ENCODE measurements at places on chromosomes 4 and X. TPM values are rescaled to one million over a fixed set of nuclear protein-coding genes. Genes with fewer than 3 reads are reported as not detected.

The AFM gene
- not detected for total RNA-seq

The SH2D1A gene
- not detected for total RNA-seq

The XAGE1A gene
- total RNA-seq = not detected

The RAB33A gene
- total RNA-seq = 3.0 TPM

The LUZP4 gene
- not detected for total RNA-seq

The MAGIX gene
- total RNA-seq = 1.2 TPM

DNA sequence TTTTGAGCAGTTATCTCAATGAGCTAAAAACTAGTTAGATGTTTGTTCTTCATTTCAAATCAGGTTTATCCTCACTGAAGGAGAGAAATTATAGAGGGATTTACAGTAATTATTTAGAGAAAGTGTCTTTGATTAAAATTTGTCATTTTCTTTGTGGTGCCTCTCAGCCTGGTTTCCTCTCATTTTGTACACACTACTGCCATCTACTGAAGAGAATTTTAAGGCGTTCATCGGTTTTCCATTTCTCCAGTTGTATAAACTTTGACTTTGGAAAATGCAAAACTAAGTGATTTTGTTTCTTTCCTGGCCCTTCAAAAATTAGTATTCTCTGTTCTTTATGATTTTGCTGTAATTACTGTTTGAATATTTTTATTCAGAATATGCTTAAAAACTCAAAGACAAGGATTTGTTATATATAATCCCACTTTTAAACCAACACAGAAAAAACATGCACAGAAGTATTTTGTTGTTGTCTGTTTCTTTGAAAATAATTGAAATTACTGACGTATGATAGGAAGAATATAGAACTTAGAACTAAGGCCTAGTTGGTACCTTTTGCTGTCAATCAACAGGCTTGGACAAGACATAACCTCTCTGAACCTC is 34.4 kb upstream of the ANXA3 start:
- H3K4me1 ChIP-seq = no peaks in the 10 kb centered on the region
- no peaks in the 10 kb centered on the region for H3K27me3 ChIP-seq
- H3K4me3 ChIP-seq = no peak overlapping the region
- no peak overlapping the region for H3K27ac ChIP-seq
- DNase-seq = no peak

GRCh38 chr4:33948921-33949320 is 2295.4 kb downstream of the ARAP2 start:
- no peak overlapping the region for H3K4me3 ChIP-seq
- no peak overlapping the region for H3K27ac ChIP-seq
- H3K4me1 ChIP-seq = no peaks in the 10 kb centered on the region
- no peaks in the 10 kb centered on the region for H3K27me3 ChIP-seq
- no peaks in the 10 kb centered on the region for H3K36me3 ChIP-seq
- DNase-seq = no peak

- no peak overlapping the region for H3K27ac ChIP-seq
- peaks cover 3% of the 10 kb centered on the region for H3K4me1 ChIP-seq
- DNase-seq = no peak
Observed at GRCh38 chrX:43880425-43880824, 1.8 kb downstream of the MAOB start.

DNA sequence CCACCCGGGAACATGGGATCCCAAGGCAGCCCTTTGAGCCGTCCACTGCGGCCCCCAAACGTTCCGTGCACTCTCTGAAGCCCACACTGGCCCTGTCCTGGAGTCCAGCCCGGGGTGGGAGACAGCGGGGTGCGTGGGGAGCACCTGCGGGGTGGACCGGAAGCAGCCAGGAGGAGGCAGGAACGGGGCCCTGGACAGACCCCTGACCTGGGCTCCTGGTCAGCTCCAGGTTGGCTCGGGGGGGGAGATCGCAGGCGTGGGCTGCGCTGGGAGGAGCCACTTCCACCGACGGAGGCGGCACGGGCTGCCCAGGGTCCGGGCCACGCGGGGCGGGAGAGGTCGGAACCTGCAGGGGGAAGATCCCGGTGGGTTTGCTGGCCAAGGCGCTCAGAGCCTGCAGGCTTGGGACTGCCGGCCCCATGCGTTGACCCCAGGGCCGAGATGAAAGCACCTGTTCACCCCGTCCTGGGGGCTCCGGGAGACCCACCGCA is 5.7 kb upstream of the PLCXD1 start:
- H3K27me3 ChIP-seq = no peaks in the 10 kb centered on the region
- DNase-seq = no peak
- H3K36me3 ChIP-seq = peaks cover 11% of the 10 kb centered on the region

DNA sequence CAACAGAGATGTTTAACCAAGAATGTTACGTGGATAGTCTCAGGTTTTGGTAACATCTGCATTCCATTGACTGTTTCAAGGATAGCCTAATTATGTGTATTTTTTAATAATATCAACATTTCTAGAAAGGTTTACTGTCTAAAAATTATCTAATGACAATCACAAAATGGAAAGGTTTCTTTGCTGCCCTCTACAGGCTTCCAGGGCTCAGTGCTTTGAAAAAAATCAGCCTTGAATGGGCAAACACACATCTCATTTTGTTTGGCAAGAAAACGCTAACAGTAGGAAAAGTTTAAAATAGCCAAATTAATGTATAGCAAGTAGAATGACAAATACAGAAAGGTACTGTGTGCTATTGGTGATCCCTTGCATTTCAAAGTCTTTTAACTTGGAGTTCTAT is 223.4 kb upstream of the PRPS2 start:
- H3K4me3 ChIP-seq = no peak overlapping the region
- peaks cover 4% of the 10 kb centered on the region for H3K36me3 ChIP-seq
- H3K27ac ChIP-seq = no peak overlapping the region
- H3K27me3 ChIP-seq = no peaks in the 10 kb centered on the region
- DNase-seq = no peak
- peaks cover 11% of the 10 kb centered on the region for H3K4me1 ChIP-seq

GRCh38 chrX:27466051-27466450 is 2.9 kb upstream of the PPP4R3C start:
- peaks cover 3% of the 10 kb centered on the region for H3K36me3 ChIP-seq
- no peak overlapping the region for H3K27ac ChIP-seq
- H3K27me3 ChIP-seq = peaks cover 18% of the 10 kb centered on the region
- no peak for DNase-seq
- no peak overlapping the region for H3K4me3 ChIP-seq

DNA sequence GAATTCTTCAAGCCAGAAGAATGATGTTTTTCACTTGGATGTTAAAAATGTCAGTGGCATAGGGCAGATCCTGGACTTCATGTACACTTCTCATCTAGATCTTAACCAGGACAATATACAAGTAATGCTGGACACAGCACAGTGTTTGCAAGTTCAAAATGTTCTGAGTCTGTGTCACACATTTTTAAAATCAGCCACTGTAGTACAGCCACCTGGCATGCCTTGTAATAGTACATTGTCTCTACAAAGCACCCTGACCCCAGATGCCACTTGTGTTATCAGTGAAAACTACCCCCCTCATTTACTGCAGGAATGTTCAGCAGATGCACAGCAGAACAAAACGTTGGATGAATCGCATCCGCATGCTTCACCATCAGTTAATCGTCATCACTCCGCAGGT is 11.9 kb downstream of the ZBTB49 start:
- H3K4me1 ChIP-seq = no peaks in the 10 kb centered on the region
- H3K36me3 ChIP-seq = peaks cover 12% of the 10 kb centered on the region
- H3K27me3 ChIP-seq = no peaks in the 10 kb centered on the region
- DNase-seq = no peak
- no peak overlapping the region for H3K27ac ChIP-seq
- H3K4me3 ChIP-seq = no peak overlapping the region

DNA sequence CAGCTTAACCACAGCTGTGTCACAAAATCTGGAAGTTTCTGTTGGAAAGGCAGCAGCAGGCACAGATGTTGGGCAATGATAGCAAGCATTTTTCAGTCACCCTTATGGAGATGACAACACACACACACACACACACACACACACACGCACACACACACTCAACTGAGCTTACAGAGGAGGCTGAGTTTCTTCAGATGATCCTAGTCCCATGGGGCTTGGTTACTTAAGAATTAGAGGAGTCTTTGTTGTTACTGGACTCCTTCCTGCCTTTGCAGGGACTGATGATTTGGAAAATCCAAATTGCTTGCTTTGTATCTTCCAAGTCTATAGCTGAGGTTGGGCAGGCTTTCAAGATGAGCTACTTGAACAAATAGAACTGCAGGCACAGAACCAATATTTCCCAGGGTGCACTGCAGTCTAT is 740.1 kb upstream of the PITX2 start:
- no peak for DNase-seq
- H3K4me3 ChIP-seq = no peak overlapping the region
- H3K36me3 ChIP-seq = no peaks in the 10 kb centered on the region
- no peaks in the 10 kb centered on the region for H3K4me1 ChIP-seq
- H3K27ac ChIP-seq = no peak overlapping the region

DNA sequence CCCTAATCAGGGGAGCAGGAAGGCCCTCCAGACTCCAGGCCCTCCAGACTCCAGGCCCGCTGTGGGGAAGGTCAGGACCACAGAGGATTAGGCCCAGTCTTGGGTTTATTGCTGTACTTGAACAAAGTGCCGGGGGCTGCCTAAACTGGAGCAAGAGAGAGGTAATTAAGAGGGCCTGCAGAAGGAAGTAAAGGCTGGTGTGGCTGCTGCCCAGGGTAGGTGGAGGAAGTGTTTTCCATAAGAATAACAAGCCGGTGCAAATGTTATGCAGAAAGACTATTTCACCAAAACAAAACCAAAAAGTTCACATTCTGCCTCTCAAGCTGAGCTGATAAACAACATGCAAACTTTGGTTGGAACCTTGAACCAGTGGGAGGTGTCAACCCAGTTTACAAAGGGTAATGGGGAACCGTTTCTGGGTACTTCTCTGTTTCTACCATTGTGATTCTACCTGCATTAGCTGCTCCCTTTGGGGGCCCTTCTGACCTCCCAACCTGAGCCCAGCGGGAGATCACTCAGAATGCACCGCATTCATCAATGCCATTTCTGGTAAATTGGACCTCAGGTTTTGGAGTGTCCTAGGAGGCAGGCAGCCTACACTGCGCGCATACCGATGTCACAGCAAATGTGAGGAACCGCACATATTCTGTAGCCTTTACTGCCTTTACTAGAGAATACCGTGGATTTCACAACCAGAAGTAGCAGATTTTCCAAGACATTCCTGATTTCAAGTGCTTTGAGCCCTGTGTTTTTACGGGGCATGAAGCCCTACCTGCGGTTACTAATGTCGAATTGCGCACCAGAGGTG is 59.7 kb upstream of the BCOR start:
- peak overlapping the region; percentile 89 for H3K4me3 ChIP-seq
- H3K27ac ChIP-seq = peak overlapping the region; percentile 96
- H3K36me3 ChIP-seq = no peaks in the 10 kb centered on the region
- no peaks in the 10 kb centered on the region for H3K27me3 ChIP-seq

GRCh38 chr4:38095691-38096090 is 135.5 kb downstream of the PTTG2 start:
- H3K27me3 ChIP-seq = no peaks in the 10 kb centered on the region
- H3K4me1 ChIP-seq = peaks cover 8% of the 10 kb centered on the region
- no peak overlapping the region for H3K4me3 ChIP-seq
- no peak overlapping the region for H3K27ac ChIP-seq

- H3K27me3 ChIP-seq = peaks cover 25% of the 10 kb centered on the region
- H3K4me1 ChIP-seq = peaks cover 33% of the 10 kb centered on the region
- DNase-seq = no peak
Observed at GRCh38 chr4:15703439-15703838, 574 bp downstream of the BST1 start.

DNA sequence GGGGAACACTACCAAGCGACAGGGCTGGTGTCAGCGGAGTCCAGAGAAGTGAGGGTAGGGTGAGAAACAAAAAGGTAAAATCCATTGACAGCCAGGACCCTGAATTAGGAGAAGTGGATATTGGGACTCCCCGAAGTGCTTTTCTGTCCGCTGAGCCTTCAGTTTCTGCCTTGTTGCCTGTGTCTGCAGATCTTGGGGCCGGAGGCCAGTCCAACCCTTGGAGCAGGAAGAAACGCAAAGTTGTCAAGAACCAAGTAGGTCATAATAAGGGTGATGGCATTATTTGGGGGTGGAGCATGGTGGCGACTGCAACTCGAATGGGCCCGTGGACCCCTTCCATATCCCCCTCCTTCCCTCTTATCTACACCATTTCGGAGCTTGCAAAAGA is 1.0 kb downstream of the ARMCX1 start:
- H3K36me3 ChIP-seq = peaks cover 4% of the 10 kb centered on the region
- 0 out of 2 replicates have a peak overlapping the region, but pooled peaks have one; percentile 65 for H3K27ac ChIP-seq
- peaks cover 16% of the 10 kb centered on the region for H3K4me1 ChIP-seq
- H3K27me3 ChIP-seq = no peaks in the 10 kb centered on the region
- H3K4me3 ChIP-seq = peak overlapping the region; percentile 87
- no peak for DNase-seq
